AG10803 (cell line): ENCODE measurements at places on chromosomes 1 and 21.

- no peak for DNase-seq
These were observed 15.0 kb downstream of the ARID1A start for GRCh38 chr1:26710811-26711210.

- DNase-seq, result peak; percentile 38
These were observed 20.2 kb upstream of the SLFNL1 start for GRCh38 chr1:41041614-41042270.

- no peak for DNase-seq
These were observed 237.0 kb downstream of the GPATCH2 start for GRCh38 chr1:217393896-217394295.

GRCh38 chr1:172905452-172905851 lies 145.3 kb downstream of the TNFSF18 start:
- DNase-seq, result peak; percentile 71

DNA sequence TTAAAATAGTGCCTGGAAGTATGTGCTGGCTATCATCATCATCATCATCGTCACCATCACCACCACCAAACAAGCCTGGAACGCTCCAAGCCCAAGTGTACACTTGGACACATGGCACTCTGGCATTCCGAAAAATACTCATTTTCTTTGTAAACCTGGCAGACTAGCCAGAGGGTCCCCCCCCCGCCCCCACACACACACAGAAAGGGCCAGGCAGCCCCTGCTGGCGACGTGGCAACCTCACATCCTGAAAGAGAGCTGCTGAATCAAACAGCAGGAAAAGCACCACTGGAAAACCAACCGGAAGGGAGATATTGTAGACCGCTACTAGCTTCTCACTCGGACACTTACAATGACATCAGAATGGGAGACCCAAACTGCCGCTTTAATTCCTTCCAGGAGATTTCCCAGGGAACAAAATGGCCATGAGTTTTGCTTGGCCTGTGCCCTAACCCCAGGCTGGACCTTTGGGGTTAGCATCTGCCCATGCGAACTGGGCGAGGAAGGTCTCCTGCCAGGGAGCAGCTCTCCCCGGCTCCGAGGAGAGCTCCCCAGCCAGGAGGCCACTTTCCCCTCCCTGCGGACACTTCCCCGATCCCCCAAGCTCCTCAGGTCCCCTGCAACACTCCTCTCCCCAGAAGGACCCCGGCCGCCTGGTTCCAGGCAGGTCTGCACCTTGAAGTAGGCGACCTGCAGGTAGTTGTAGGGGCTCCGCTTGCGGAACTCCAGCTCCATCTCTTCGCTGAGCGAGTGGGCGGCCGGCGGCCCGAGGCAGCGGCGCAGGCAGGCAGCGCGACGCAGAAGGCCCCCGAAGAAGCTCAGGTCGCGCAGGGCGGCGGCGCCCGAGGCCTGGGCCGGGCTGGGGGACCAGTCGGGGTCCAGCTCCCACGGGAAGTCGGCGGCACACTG lies 742 bp downstream of the P3H1 start:
- peak; percentile 79 for DNase-seq

GRCh38 chr1:203932556-203932955 lies 71.2 kb downstream of the SNRPE start:
- no peak for DNase-seq

- DNase-seq, result no peak
These were observed 35.0 kb downstream of the CTTNBP2NL start for GRCh38 chr1:112431038-112431437.

DNA sequence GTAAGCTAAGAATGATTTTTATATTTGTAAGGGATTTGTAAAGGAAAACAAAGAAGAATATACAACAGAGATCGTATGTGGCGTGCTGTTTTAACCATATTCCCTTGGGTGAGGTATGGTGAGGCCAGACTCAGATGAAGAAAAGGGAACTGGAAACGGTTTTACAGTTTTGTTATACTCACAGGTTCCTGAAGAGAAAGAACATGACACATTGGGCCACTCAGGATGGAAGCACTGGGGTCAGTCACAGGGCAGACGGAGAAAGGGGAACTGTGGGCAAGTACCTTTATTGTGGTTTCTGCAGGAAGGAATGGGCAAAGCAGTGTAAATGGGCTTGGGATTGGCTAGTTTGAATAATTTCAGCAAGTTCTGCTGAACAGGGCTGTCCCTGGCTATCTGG lies 177.4 kb downstream of the LBR start:
- no peak for DNase-seq

DNA sequence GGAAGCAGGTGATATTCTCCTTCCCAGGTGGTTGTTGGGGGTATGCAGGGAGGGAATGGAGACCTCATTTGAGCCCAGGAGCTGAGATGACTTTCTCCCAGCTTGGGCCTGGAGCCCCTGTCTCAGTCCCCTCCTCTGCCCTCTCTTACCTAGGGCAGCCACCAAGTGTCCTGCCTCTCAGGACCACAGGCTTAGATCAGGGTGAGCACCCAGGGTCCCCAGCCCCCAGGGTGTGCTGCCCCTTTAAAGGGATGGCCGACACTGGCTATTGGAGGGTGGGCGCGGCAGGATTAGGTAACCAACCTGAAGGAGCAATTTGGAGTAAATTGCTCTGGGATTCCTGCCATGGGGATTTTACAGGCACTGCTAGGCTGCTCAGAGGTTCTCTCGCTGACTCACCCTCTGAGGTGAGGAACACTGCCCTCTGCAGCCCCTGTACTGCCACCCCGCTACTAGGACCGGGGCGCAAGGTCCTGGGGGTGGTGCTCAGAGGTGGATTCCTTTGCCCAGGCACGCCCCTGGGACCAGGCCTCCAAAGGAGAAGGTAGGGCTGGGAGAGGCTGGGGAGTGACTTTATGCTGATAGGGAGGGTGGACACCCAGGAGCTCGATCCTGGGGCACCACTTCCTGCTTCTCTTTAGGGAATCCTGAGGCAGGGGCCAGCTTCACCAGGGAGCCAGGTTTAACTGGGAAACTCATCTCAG lies 1.5 kb downstream of the RPS6KA1 start:
- peak; percentile 29 for DNase-seq

- no peak for DNase-seq
These were observed 59.0 kb downstream of the ERI3 start for GRCh38 chr1:44296086-44296485.

- no peak for DNase-seq
These were observed 2.6 kb downstream of the C1orf21 start for GRCh38 chr1:184389446-184389845.

- DNase-seq, result no peak
These were observed 15.0 kb upstream of the IFNGR2 start for GRCh38 chr21:33388188-33388587.

DNA sequence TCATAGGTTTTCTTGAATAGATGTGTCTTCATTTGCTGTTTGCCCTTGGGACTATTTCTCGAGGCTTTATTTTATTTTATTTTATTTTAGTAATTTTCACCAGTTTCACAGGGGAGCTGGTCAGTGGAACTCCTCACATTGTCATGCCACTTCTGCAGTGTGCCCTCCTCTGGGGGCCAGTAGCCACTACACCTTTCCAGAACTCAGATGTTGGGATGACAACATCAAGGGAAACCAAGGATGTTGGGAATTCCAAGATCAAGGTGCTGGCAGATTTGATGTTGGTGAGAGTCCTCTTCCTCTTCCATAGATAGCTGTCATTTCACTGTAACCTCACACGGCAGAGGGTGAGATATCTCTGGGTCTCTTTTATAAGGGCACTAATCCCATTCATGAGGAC lies 35.5 kb downstream of the SLC26A9 start:
- DNase-seq, result peak; percentile 66
